ENCODE measurements at places on chromosomes 2 and 18.

DNA sequence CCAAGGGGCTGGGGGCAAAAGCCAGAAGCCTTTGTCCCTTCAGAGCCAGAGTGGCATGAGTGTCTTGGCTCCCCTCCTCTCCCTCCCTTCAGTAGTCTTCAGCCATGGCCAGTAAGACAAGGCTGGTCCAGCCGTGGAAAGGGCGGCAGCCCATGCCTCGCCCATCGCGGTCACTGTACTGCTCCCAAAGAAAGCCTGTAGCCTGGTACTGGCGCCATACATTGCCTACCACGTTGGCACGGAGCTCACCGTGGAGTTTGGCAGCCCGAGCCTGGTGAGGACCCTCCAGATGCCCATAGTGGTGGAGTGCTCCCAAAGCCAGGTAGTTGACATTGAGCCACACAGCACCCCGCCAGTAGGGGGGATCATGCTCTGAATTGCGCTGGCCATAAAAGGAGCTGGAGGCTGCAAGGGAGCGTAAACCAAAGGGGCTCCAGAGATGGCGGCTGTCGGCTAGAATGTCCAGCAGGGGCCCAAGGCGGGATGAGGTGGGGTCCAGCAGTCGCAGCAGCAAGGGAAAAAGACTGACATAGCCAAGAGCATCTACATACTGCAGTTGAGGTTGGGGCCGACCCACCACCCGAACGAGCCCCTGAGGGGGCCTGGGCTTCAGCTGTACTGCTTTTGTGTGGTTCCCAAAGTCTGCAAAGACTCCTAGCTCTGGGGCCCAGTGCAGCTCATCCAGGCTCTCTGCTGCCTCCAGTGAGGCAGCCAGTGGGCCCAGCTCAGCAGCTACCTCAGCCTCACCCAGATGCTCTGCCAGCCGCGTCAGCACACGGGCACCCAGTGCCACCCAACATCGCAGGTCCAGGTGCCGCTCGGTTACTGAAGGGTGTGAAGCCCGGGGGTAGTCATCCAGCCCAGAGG lies 3.2 kb downstream of the WBP1 start:
- DNase-seq: no peak

DNA sequence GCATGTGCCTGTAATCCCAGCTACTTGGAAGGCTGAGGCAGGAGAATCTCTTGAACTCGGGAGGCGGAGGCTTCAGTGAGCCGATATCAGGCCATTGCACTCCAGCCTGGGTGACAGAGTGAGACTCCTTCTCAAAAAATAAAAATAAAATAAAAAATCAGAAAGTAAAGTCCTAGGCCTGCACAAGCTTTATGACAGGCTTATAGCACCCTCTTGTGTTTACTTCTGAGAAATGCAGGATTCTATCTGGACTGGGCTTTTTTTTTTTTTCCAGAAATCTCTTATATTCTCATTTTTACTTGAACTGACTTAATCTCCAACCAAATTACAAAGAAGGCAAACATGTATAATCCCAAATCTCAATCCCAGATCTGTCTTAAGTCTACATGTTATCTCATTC lies 26.1 kb upstream of the REG3G start:
- DNase-seq: no peak

DNA sequence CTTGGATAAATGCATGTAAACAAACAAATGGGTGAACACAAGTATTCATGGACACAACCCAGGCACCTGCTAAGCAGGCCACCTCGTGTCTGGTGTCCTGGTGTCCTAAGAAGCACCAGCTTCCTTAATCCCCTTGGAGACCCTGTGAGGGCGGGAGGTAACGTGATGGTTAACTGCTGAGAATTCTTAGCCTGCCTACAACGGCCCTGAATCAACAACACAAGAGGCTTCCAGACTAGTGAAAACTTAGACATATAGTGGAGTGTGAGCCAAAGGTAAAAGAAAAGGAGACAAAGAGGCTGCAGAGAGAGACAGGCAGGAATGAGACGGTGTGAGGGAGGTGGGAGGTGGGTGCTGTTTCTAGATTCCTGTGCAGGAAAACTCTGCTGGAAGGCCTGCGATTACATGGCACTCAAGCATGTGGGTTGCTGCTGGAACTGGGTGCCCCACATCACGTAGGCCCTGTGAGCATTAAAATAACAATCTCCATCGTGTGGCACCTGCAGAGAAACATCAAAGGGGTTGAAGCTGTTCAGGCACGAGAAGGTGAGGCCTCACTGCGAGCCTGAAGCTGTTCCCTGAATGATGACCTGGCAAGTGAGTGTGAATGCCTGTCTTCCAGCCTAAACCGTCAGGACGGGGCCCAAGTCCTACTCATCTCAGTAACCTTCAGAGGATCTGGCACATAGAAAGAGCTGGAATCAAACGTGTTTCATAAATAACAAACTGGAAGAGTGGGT lies 64.2 kb downstream of the RPL37A start:
- no peak for DNase-seq

- DNase-seq: no peak
Measured at GRCh38 chr2:147490401-147491261, 354.2 kb upstream of the ACVR2A start.

DNA sequence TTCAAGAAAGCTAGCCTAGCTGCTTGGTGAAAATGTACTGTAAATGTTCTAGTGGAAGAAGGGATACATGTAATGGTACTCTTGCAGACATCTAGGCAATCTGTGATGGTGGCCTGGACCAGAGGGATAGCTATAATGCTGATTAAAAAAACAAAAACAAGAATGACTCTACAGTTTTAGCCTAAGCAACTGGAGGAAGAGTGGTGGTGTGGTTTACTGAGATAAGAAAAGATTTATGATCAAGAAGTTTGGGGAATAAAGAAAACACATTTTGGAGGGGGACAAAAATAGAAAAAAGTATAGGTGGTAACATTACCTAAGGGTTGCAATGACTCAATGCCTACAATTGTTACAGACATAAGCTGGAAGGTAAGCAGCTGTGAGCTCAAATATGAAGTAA lies 1080.7 kb upstream of the CELF4 start:
- no peak for DNase-seq

GRCh38 chr2:43707255-43708015 lies 31.2 kb upstream of the C1GALT1C1L start:
- DNase-seq: no peak

GRCh38 chr2:236317938-236318396 lies 53.8 kb upstream of the ASB18 start:
- DNase-seq: no peak

GRCh38 chr2:11004199-11004598 lies 92.5 kb downstream of the KCNF1 start:
- no peak for DNase-seq

DNA sequence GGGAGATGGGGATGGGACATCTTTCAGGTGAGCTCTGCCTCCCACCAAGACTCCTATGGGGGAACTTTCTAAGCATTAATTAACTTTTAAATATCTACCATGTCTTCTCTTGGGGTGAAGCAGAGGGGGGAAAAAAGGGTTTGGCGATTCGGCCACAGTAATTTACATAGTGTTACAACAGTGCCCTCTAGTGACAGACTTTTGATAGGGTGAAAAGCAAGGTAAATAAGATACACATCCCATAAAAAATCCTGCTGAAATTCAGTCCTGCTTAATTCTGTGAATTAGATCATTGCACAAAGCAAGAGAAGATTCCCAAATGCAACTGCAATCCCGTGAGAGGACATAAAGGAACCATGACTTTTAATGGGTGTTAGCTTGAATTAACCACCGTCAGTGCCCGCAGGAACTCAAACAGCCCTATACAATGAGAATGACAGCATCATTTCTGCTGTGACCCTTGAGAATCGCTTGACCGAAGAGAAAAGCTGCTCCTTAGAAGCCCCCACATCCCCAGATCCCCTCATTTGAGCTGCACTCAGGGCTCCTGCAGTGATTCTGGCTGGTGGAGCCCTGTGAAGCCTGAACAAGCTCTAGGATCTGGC lies 32.8 kb downstream of the FAM124B start:
- DNase-seq: peak; percentile 60

DNA sequence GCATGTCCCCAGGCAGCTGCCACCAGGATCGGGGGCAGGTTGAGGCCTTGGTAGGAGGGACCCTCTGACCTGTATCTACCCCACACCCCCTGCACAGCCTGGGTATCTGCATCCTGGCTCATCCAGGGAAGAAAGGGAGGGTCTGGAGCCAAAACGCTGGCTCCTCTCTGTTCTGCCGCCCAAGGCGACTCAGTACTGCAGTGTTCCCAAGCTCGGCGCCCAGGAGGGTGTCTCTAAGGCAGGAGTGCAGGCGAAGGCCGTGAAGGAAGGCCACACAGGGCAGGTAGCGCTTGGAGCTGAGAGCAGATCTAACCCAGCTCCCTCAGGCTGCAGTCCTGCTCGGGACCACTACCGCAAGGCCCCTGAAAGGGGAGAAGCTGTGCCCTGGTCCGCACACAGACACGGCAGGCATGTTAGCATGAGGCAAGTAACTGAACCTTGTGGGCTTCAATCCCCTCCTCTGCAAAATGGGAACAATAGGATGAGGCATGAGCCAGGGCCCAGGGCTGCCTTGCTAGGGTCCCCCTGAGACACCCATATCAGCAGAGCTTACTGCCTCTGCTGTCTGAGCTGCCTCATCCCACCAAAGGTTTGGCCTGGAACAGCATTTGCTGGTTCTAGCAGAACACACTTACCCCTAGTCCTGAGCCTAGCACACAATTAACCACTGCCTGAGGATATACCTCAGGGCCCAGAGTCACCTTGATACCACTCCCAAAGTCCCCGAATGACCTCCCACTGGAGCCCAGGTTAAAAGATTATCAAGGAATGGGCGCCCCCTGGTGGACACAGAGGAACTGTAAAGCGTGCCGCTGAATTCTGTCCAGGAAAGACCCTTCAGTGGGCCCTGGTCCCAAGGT lies 6.5 kb downstream of the PTMA start:
- DNase-seq: peak; percentile 35

GRCh38 chr2:132373391-132374135 lies 43.0 kb upstream of the GPR39 start:
- DNase-seq: no peak

- DNase-seq: no peak
Measured at GRCh38 chr18:78683191-78684010, 296.2 kb upstream of the SALL3 start.

DNA sequence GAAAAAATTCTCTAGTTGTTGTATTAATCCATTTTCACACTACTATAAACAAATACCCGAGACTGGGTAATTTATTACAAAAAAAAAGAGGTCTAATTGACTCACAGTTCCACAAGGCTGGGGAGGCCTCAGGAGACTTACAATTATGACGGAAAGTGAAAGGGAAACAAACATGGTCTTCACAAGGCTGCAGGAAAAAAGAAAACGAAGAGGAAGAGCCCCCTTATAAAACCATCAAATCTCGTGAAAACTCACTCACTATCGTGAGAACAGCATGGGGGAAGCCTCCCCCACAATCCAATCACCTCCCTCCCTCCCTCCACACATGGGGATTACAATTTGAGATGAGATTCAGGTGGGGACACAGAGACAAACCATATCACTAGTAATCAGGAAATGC lies 61.7 kb upstream of the SPTBN1 start:
- DNase-seq: no peak

GRCh38 chr2:10342245-10342951 lies 39.7 kb downstream of the HPCAL1 start:
- DNase-seq: no peak

DNA sequence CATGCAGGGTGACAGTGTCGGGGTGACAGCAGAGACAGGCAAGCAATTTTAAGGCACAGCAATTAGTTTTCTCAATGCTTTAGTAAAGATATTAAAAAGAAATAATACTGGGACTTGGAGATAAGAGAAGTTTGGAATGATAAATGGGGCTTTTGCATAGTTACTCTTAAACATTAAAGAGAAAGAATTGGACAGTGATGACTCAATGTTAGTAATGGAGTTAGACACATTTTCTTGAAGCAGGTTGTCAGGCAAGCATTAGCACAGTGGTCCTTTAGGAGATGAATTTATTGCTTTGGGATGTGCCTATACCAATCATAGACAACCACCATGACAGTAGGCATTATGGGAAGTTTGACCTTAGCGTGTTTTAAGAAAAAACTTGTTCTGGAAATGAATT lies 228.3 kb upstream of the RAB12 start:
- no peak for DNase-seq

DNA sequence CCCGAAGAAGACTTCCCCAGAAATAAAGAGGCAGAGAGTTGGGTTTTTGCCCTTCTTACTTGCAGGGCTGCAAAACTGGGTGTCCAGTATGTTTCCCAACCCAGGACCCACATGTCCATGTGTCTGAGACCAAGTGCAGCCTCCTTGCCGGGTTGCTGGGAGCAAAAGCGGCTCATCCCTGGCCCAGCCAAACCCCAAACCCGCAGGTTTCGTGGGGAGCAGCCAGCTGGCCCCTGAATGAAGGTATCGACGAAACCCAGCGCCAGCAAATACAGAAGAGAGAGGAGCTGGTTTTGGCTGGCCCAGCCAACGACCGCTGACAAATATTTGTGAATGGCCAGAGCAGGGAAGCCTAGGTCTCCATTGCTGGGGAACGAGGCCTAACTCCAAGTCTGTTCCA lies 197.1 kb downstream of the SMAD7 start:
- no peak for DNase-seq

DNA sequence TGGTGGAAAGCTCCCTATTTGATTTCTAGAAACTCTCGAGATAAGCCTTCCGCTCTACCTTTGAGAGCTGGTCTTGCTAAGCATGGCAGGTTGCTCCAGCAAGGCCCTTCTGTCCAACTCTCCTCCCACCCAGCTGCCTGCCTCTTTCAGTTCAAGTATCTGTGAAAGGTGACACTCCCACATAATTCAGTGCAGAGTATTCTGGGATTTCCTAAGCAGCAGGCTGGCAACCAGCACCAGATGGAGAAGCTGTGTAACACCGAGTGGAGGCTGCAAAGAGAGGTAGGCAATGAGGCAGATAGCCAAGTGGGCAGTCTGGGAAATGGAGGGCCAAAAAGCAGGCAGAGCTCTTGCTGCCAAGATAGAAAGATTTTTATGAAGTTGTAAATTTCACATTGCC lies 88.4 kb upstream of the CAVIN2 start:
- DNase-seq: no peak

DNA sequence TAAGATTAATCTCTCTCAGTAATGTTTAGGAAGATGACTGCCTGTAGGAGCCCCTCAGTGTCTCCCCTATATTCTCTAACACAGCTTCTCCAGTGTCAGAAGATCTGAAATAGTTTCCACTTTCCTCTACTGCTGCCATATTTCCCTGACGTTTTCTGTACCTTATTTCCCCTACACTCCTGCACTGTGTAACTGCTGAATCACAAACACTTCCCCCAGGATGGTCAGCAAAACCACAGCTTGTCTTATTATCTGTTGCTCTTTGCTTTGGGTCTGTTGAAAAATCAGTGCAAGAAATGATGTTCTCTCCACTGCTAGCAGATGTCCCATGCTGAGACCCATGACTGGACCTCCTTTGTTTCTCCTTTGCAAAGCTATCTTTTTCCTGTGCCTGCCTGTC lies 441.7 kb downstream of the EPHA4 start:
- DNase-seq: no peak

GRCh38 chr2:67726416-67726815 lies 329.3 kb downstream of the ETAA1 start:
- DNase-seq: no peak

- no peak for DNase-seq
Measured at GRCh38 chr2:174120346-174120745, 128.0 kb downstream of the OLA1 start.

- DNase-seq: no peak
Measured at GRCh38 chr2:189726849-189727248, 35.7 kb downstream of the OSGEPL1 start.

- DNase-seq: no peak
Measured at GRCh38 chr18:12296457-12296856, 11.6 kb upstream of the TUBB6 start.

GRCh38 chr2:148253685-148254084 lies 232.8 kb downstream of the MBD5 start:
- no peak for DNase-seq
